ENCODE measurements at places on chromosomes 13 and 19.

DNA sequence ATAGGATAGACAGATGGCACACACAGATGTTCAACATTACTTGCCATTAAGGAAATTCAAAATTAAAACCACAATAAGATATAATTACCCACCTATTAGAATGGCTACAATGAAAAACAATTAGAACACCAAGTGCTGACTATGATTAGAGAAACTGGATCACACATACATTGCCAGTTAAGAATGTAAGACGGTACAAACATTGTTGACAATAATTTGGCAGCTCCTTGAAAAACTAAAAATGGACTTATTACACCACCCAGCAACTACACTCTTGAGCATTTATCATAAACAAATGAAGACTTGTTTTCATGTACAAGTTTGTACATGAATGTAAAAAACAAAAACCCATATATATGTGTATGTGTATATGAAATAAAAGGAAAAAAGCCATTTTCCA, 13.7 kb downstream of the ZNF461 start:
- peaks cover 37% of the 10 kb centered on the region for H3K36me3 ChIP-seq
- no peak for DNase-seq
- H3K27ac ChIP-seq = no peak overlapping the region

GRCh38 chr13:110154410-110154933, 152.5 kb downstream of the COL4A1 start:
- no peak overlapping the region for H3K27ac ChIP-seq
- H3K4me1 ChIP-seq = no peaks in the 10 kb centered on the region
- H3K4me3 ChIP-seq = no peak overlapping the region
- H3K36me3 ChIP-seq = no peaks in the 10 kb centered on the region
- no peak for DNase-seq
- H3K27me3 ChIP-seq = no peaks in the 10 kb centered on the region

DNA sequence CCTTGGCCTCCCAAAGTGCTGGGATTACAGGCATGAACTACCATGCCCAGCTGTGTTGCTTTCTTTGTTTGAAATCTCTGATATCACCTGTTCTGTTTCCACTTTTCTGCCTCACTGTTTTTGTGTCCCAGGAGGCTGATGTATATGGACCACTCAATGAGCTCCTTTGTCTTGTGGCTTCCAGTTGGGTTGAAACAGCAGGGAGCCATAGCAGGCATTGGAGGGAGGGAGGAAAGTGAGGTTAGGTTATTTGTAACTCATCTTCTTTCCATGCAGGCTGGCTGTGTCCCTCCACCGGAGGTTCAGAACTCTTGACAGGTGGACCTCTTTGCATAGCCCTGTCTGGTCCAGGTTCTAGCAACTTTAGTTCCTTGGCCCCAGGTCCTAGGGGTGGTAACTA, 6.1 kb upstream of the CYP4F22 start:
- no peaks in the 10 kb centered on the region for H3K27me3 ChIP-seq
- H3K4me1 ChIP-seq = no peaks in the 10 kb centered on the region
- H3K36me3 ChIP-seq = no peaks in the 10 kb centered on the region
- DNase-seq = no peak
- no peak overlapping the region for H3K27ac ChIP-seq

GRCh38 chr13:112838038-112838841, 130.8 kb upstream of the MCF2L start:
- no peaks in the 10 kb centered on the region for H3K27me3 ChIP-seq
- H3K36me3 ChIP-seq = peaks cover 10% of the 10 kb centered on the region
- no peak for DNase-seq
- H3K4me1 ChIP-seq = no peaks in the 10 kb centered on the region
- no peak overlapping the region for H3K27ac ChIP-seq
- H3K4me3 ChIP-seq = no peak overlapping the region

- no peaks in the 10 kb centered on the region for H3K4me1 ChIP-seq
- no peaks in the 10 kb centered on the region for H3K27me3 ChIP-seq
- H3K4me3 ChIP-seq = no peak overlapping the region
- no peaks in the 10 kb centered on the region for H3K36me3 ChIP-seq
These were observed 96.7 kb upstream of the DIAPH3 start for GRCh38 chr13:60260440-60260839.

DNA sequence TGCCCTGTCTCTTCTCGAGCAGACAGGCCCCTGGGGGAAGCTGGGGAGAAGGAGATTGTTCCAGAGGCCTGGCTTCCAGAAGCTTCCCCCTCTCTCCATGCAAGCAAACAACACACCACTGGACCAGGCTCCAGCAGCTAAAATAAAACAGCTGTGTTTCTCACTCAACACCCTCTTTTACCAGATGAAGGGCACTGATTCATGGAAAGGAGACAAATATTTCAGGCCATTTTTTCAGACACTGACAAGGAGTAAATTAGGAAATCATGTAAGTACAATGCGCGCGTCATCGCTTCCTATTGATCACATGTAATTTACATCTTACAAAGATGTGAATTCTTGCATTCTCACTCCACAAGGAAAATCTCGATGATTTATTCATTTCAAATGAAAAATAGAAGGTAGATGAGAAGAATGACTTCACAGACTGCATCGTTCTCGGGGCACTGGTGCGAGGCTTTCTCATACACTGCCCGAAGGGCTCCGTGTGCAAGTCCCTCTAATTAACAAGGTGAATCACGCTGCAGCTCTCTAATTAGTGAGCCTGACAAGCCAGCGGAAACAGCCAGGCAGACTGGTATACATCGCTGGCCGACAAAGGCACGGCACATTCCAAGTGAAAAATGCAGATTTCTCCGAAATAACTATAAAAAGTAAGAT, 153.6 kb downstream of the KCTD15 start:
- H3K27ac ChIP-seq = no peak overlapping the region
- H3K4me1 ChIP-seq = no peaks in the 10 kb centered on the region
- no peaks in the 10 kb centered on the region for H3K36me3 ChIP-seq
- H3K4me3 ChIP-seq = no peak overlapping the region

GRCh38 chr19:45842198-45842597, 20.7 kb downstream of the SYMPK start:
- H3K36me3 ChIP-seq = peaks cover 48% of the 10 kb centered on the region
- H3K27ac ChIP-seq = no peak overlapping the region
- no peaks in the 10 kb centered on the region for H3K4me1 ChIP-seq
- H3K27me3 ChIP-seq = no peaks in the 10 kb centered on the region
- no peak for DNase-seq

DNA sequence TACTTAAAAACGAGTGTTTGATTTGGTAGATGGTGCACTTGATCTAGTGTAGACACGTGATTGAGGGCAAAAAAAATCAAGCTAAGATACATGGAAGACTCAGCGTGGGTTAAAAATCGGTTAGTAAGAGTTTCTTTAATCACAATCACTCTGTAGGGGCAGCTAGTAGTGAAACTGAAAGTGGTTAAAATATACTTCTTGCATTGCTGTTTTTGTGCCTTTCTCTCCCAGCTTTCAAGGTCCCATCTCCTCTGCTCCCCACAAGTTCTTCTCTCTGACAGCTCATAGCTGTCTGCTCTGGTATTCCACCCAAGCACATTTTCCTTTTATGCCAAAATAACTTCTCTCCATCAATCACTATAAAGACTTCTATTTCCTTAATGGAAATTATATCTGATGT, 1089.7 kb downstream of the EFNB2 start:
- no peaks in the 10 kb centered on the region for H3K4me1 ChIP-seq
- no peaks in the 10 kb centered on the region for H3K27me3 ChIP-seq
- H3K4me3 ChIP-seq = no peak overlapping the region
- H3K36me3 ChIP-seq = no peaks in the 10 kb centered on the region
- DNase-seq = no peak
- H3K27ac ChIP-seq = no peak overlapping the region

- no peaks in the 10 kb centered on the region for H3K36me3 ChIP-seq
- H3K4me1 ChIP-seq = peaks cover 15% of the 10 kb centered on the region
- H3K4me3 ChIP-seq = no peak overlapping the region
- peaks cover 4% of the 10 kb centered on the region for H3K27me3 ChIP-seq
- H3K27ac ChIP-seq = no peak overlapping the region
These were observed 63.3 kb downstream of the ZIC5 start for GRCh38 chr13:99908140-99908803.

DNA sequence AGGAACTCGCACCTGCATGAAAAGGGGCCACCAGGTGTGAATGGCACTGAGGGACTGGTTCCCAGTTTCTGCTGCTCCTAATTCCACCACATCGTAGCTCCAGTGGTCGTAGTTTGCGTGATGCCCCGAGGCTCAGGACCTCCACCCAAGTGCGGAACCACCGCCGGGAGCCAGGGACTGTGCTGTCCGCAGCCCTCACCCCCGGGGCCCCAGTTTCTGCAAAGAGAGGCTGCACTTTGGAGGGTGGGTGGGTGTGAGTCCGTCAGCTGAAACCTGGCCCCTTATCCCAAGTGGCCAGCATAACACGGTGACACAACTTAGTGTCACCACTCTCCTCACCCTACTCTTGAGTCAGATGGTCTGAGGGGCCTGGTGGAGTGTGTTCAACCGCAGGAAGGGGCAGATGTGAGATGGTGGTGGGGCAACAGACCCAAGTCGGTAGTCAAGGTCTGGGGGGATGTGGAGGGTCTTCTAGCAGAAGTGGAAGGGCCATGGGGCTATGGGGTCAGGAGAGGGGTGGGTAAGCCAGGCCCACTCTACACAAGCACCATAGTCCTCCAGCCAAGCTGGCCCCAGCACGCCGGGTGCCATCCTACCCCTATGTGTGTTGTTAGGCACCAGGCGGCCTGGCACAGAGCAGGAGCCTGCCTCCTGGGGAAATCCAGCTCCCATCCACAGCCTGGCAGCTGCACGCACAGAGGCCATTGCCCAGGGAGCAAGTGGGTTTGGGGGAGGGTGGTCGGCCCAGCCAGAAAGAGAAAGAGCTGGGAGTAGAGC, 1301.6 kb downstream of the UQCRFS1 start:
- no peak overlapping the region for H3K4me3 ChIP-seq
- no peaks in the 10 kb centered on the region for H3K4me1 ChIP-seq
- no peak for DNase-seq
- H3K27me3 ChIP-seq = no peaks in the 10 kb centered on the region

DNA sequence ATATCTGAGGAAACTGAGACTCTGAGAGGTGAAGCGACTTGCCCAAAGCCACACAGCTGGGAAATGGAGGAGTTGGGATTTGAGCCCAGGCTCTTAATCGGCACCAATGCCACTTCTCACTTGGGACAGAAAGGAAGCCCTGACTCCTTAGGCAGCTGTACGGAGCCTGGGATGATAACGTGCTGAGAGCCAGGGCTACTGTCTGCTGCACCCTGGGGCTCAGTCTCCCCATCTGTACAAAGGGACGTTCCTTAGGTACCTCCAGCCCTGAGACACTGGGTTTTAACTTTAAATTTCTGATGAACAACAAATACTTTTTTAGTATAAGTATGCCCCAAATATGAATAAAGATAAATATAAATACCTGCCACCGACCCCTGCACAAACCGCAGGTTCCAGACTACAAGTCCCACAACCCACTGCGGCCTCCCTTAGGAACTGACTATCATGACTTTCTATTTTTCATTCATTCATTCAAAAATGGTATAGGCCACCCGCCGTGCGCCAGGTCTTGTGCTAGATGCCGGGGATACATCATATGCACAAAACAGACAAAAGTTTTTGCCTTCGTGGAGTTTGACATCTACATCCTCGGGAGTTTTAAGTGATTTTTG, 776 bp upstream of the NCLN start:
- peak overlapping the region; percentile 64 for H3K27ac ChIP-seq
- no peaks in the 10 kb centered on the region for H3K27me3 ChIP-seq
- H3K4me3 ChIP-seq = peak overlapping the region; percentile 92
- peaks cover 62% of the 10 kb centered on the region for H3K4me1 ChIP-seq
- H3K36me3 ChIP-seq = peaks cover 7% of the 10 kb centered on the region
- DNase-seq = no peak

DNA sequence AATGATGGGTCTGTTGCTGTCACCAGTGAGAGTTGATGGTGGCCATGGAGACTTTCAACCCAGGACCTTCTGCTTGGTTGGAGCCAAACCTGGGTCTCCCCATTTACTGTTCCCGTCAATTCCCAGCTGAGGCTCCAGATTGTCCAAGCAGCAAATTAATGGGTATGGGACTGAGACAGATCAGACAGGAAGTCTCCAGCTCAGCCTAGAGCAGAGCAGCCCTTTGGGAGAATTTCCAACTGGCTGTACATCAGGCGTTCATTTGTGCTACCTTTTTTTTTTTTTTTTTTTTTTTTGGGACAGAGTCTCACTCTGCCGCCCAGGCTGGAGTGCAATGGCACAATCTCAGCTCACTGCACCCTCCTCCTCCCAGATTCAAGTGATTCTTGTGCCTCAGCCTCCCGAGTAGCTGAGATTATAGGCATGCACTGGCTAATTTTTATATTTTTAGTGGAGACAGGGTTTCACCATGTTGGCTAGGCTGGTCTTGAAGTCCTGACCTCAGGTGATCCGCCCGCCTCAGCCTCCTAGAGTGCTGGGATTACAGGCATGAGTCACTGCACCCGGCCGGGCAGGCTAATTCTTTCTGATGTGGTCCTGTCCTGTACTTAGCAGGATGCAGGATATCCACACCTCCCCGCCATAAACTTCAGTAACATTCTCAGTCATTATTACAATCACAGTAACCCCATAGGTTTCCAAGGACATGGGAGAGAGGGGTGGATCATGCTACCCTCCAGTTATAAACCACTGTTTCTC, 9.3 kb downstream of the MAP3K10 start:
- DNase-seq = no peak
- H3K4me1 ChIP-seq = no peaks in the 10 kb centered on the region
- no peak overlapping the region for H3K27ac ChIP-seq

DNA sequence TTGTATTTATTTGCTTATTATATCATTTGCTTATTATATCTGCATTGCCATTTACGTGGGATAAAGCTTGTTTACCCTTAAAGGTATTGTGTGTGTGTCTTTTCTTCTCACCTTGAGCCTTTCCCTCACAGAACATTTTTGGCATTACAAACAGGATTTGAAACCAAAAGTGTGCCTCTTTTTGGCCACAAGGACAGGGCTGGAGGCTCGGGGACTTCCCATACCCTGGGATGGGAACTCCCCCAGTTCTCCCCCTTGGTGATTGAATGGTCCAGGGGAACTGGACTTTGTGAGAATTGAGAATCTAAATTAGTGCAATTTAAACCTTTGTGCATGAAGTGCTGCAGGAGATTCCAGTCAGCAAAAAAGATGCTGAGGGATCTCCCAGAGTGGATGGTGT, 2.4 kb upstream of the ZNF506 start:
- H3K4me3 ChIP-seq = no peak overlapping the region
- DNase-seq = no peak
- no peaks in the 10 kb centered on the region for H3K27me3 ChIP-seq
- H3K4me1 ChIP-seq = peaks cover 16% of the 10 kb centered on the region
- no peaks in the 10 kb centered on the region for H3K36me3 ChIP-seq

- no peak overlapping the region for H3K27ac ChIP-seq
- no peaks in the 10 kb centered on the region for H3K36me3 ChIP-seq
- no peaks in the 10 kb centered on the region for H3K27me3 ChIP-seq
- H3K4me1 ChIP-seq = peaks cover 23% of the 10 kb centered on the region
- H3K4me3 ChIP-seq = no peak overlapping the region
These were observed 1.8 kb upstream of the SYNE4 start for GRCh38 chr19:36010402-36010801.

Measured in CD8-positive, alpha-beta memory T cell (primary cell).